ENCODE measurements at places on chromosomes 3 and 15. TPM values are rescaled to one million over a fixed set of nuclear protein-coding genes. Genes with fewer than 3 reads are reported as not detected.

DNA sequence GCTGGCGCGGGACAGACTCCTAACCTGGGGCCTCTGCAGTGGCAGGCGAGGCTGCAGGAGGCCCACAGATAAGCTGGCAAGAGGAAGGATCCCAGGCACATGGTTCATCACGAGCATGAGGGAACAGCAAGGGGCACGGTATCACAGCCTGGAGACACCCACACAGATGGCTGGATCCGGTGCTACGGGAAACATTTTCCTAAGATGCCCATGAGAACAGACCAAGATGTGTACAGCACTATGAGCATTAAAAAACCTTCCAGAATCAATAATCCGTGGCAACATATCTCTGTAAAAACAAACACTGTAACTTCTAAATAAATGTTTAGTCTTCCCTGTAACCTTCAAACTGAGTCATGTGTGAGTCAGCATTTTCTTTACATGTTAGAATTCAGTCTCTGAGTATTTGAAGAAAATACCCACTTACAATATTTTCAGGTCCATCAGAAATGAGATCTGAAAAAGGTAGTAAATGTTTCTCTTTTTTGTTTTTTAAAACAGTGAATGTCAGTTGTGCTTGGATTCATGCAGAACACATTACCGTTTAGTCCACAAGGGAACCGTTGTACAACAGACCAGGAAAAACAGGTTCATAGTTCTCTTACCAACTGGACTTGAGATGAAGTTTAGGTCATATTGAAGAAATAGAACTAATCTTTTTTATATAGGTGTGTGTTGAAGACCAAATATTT is 75.9 kb downstream of the BOC start:
- peak; percentile 46 for DNase-seq

DNA sequence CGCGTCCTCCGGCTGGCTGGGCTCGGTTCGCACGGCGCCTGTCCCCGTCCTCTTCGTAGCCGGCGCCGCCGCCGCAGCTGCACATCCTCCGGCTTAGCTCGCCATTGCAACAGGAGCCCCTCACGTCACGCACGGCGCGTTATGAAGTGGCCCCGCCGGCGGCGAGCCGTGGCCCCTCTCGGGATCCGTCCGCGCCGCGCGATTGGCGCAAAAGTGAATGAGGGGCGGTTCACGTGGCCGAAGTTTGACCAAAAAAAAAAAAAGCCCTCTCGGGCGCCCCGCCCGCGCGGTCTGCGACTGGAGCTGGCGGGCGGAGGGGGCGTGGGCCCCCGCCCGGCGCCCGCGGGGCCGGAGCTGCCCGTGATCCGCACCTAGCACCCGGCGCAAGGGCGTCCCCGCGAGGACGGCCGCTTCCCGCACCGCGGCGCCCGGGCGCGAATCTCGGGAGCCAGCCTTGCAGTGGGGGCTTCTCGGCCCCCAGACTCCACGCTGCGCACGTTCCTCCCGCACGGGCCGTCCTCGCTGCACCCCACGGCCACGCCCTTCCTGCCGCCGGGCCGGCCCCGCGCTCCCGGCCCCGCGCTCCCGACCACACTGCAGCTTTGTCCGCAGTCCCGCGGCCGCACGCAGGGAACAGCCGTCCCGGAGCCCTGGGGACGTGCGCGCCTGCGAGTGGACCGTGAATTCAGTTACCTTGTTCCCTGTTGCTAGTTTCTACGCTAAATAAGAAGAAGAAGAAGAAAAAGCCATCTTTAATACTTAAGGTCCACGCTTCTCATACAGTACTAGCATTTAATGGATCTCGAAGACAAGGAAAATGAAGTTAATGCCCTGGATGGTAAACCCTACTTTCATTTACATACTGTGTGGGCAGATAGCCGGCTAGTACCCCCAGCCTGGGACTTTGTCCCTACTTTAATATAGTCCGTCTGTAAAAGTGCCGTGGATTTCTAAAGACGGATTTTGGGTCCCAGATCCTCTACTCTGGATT is at the start of gene CHSY1:
Gene CHSY1 (minus strand): TSS at position 219 of the 991 bp plus-strand sequence. CDS start 592 bp downstream, outside the sequence.
- DNase-seq = peak; percentile 94

DNA sequence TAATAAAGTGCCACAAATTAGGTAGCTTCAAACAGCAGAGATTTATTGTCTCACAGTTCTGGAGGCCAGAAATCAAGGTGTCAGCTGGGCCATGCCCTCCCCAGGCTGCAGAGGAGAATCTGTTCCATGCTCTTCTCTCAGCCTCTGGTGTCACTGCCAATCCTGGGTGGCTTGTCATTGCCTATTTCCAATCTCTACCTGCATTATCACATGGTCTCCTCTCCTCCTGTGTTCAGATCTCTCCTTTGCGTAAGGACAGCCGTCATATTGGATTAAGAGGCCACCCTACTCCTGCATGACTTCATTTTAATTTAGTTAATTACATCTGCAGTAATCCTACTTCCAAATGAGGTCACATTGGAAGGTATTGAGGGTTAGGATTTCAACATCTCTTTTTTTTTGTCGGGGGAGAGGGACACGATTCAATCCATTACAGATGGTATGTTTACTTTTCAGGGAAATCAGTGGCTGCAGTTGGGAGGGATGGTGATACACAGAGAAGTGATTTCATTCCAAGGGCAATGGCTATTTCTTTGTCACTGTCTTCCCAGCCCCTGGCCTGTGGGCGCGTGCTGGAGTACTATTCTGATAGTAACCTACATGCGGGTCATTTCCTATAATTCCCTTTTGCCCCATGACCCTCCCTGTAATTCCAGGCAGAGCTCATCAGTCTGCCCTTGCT is 169.4 kb downstream of the MINAR1 start:
- DNase-seq = no peak

GRCh38 chr15:98917417-98917816 is 90.2 kb downstream of the PGPEP1L start:
- no peak for DNase-seq

Gene ZBBX
- not detected for total RNA-seq

Data from endothelial cell of umbilical vein (primary cell).